CD4-positive, alpha-beta T cell treated with Interleukin-6 at 100 ng/mL for 8 hours (primary cell): ENCODE measurements at places on chromosomes 4 and X.

- DNase-seq = peak; percentile 11
These were observed 214.1 kb downstream of the BCOR start for GRCh38 chrX:39883666-39884065.

DNA sequence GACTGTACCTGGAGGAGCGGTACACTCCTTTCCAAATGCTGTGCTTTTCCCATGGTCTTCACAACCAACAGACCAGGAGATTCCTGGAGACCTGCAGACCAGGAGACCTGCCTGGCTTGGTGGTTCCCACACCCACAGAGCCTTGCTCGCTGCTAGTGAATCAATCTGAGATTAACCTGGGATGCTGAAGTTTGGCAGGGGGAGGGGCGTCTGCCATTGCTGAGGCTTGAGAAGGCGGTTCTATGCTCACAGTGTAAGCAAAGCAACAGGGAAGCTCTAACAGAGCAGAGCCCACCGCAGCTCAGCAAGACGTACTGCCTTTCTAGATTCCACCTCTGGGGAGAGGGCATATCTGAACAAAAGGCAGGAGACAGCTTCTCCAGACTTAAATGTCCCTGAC is 34.5 kb upstream of the FAAH2 start:
- no peak for DNase-seq

- DNase-seq = no peak
These were observed 139.3 kb upstream of the MXRA5 start for GRCh38 chrX:3485727-3486126.

- no peak for DNase-seq
These were observed at the start of gene POU3F4 for GRCh38 chrX:83508006-83508405. POU3F4 (plus strand) TSS chrX:83508290; CDS start chrX:83508325, 35 bp downstream.

DNA sequence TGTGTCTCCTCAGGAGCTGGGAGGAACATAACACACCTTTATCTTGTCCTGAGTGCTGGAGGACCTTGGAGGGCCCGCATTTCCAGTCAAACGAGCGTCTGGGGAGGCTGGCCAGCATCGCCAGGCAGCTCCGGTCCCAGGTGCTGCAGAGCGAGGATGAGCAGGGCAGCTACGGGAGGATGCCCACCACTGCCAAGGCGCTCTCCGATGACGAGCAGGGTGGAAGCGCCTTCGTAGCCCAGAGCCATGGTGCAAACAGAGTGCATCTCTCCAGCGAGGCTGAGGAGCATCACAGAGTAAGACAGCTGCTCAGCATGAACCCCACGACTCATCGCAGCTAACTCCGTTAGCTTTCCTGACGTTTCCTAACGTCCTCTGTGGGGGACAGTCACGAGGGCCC is 430 bp downstream of the TRIML1 start:
- no peak for DNase-seq

- DNase-seq = no peak
These were observed 53.6 kb downstream of the TRMT44 start for GRCh38 chr4:8494218-8494617.

DNA sequence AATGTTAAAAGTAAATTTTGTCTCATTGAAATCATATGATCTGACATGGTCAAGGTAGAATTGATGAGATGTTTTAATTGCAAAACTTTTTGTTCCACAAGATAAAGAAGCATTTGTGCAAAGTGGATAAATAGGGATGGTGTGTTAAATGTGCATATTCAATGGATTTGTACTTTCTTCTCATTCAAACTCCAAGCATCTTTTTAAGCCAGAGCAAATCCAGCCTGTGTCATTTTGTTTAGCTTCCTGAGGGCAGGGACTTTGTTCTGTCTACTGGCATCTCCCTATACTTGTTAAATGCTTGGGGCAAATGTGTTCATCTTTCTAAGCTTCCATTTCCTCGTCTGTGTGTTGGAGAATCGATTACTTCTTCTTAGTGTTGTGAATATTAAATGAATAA is 200.3 kb downstream of the SLIT2 start:
- no peak for DNase-seq

DNA sequence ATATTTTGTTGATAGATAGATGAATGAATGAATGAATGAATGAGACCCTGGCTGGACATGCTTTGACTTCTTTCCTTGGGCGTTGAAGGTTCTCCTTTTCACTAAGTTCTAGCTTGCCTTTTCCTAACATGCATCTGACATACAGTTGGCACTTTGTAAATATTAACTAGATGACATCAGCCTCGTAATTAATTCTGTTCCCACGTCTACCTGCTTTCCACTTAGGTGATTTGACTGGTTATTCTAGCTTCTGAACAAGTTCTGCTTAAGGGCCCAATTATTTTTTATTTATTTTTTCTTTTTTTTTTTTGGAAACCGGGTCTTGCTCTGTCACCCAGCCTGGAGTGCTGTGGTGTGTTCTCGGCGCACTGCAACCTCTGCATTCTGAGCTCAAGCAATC is 13.9 kb upstream of the RASL11B start:
- no peak for DNase-seq

GRCh38 chrX:138710866-138711341 is 613 bp downstream of the FGF13 start:
- no peak for DNase-seq

DNA sequence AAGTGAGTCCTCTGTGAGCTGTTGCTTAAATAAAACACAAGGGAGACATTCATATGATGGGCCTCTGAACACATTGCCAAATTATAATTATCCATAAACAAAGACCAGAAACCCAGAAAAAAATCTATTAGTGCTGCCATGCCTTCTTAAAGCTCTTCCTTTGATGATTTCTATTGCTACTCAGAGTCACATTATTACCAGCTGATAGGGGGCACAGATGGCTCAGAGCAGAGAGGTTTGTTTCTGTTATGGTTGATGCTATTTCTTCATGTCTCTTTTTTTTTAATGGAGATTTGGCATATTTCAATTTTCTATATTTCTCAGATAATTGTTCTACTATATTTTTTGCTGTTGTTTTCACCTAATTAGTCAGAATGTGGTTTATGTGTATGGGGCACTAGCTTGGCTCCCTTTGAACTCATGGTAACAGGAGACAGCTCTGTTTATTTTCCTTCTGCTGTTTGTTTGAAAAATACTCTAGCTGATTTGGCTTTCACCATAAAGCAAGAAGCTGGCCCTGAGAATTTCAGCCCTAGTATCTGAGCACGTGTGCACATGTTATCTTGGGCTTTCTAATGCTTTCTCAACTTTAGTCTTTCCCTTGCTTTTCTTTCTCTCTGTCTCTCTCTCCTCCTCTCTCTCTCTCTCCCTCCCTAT is 568.8 kb downstream of the PPARGC1A start:
- no peak for DNase-seq

DNA sequence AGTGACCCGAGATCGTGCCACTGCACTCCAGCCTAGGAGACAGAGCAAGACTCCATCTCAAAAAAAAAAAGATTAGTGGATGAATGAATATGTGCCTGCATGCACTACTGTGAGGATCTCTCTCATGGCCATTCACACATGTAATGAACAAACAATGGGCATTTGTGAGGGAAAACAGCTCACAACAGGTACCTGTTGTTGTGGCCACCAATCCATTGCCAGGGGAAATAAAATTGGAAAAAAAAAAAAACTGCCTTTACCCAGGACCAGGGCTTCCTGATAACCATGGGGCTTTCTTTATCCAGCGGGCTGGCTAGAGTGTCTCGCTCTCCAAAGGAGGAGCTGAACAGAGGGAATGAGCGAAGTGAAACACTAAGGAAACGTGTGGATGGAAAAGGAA is 7.4 kb downstream of the SCD5 start:
- no peak for DNase-seq

- no peak for DNase-seq
These were observed 108.6 kb downstream of the CENPC start for GRCh38 chr4:67436742-67437141.

- no peak for DNase-seq
These were observed 6.8 kb downstream of the VGLL1 start for GRCh38 chrX:136538811-136539210.

DNA sequence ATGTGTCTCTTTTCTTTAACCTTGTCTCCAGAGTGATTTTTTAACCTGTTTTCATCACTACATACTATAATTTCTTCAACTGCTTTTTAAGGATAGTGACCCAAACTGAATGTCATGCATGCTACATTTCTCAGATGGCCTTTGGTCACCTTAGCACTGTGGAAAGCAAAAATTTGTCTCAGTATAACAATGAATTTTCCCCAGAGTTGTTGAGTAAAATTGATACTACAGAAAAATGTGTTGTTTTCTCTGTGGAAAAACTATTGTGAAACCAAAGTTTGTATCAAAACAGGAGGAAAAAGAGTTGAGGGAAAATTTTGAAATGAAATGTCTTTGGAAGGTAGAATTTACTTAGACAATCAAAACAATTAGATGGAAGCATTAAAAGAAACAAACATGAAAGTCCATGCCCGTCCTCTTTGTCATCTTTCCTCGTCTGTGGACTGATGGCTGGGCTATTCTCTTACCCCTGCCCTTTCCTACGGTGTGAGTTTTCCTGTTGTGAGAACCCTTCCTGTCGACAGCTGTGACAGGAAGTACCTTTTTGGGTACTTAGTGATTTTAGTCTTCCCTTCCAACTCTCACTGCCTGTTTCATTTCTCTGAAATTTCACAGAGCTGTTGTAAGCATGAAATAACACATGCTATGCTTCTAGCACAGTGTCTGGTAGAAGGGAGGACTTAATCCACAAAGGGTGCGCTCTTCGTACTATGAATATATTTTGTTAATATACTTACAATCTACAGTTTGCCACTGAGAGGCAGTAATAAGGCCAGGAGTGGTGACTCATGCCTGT is 50.8 kb downstream of the LRP2BP start:
- no peak for DNase-seq

- DNase-seq = no peak
These were observed 49.7 kb upstream of the TLR3 start for GRCh38 chr4:186019269-186019668.

DNA sequence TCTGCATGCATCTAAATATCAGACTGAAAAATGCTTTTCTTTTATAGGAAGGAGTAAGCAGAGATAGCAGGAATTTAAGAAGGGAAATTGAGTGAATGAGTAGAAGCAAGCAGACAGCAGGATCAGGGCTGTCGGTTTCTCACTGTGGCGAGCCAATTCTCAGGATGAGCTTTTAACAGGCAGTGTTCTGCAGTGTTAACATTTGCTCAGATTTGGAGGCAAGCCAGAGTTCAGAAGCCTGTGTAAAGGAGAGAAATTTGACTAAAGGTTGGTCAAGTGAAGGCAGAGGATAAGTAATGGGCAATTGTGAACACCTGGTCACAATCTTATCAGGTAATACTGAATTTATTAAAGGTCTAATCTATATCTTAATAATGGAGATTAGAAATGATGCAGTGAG is 133.3 kb upstream of the MAGEB16 start:
- no peak for DNase-seq

DNA sequence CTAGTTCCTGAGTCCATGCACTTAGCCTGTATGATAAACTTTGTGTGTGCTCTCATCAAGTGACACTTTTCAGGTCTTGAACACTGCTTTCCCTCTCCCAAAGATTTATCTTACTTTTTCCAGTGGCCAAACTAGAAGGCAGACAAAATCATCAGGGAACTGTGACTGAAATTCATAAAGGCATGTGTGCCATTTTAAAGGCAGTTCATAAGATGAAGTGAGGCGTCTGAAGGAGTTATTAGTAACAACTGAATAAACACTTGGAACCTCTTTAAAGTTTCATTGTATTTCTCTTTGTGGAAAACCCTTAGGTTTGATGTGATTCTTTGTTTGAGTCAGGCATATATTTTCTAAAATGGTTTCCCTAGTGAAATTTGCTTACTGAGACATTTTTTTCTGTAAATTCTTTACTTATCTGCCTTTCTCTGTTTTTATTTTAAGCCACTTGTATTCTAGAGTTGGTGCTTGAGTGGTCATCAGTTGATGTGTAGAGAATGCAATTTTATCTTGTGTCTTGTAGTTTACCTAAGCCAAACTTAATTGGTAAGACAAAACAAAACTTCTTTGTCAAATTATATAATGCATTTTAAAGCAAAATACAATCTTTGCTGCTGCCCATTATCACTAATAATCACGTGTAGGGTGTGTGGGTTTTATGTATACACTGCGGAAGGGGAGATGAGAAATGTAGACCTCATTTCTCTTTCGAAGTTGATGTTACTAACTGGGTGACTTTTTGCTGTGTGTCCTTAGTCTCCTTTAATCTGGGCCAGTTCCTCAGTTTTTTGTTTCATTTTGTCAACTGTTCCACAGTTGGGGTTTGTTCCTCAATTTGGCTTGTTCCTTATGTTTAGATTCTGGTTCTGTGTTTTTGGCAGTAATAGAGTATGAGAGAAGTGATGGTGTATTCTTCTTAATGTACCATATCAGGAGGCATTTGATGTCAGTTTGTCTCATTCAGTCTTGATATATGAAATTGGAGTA is 56.8 kb downstream of the RBPJ start:
- no peak for DNase-seq
